ENCODE measurements at places on chromosomes 5 and 9.

GRCh38 chr5:148482697-148483462, 99.1 kb downstream of the FBXO38 start:
- DNase-seq: no peak

DNA sequence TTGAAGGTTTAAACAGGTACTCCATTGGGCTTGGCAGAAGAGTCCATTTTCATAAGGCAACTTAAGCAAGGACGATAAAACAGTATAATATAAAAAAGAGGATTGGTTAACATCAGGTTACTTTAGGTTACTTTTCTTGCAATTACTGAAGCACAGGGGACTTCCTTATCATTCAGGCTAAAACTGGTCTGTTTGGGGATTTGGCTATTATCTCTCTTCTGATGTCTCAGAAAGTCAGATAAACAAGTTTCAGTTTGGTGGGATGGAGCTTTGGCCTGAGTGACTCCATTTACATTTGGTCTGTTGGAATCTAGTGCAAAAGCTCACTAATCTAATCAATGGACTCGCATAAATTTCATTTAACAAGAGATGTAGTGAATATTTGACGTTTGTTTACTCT, 8.0 kb downstream of the GAPT start:
- no peak for DNase-seq

DNA sequence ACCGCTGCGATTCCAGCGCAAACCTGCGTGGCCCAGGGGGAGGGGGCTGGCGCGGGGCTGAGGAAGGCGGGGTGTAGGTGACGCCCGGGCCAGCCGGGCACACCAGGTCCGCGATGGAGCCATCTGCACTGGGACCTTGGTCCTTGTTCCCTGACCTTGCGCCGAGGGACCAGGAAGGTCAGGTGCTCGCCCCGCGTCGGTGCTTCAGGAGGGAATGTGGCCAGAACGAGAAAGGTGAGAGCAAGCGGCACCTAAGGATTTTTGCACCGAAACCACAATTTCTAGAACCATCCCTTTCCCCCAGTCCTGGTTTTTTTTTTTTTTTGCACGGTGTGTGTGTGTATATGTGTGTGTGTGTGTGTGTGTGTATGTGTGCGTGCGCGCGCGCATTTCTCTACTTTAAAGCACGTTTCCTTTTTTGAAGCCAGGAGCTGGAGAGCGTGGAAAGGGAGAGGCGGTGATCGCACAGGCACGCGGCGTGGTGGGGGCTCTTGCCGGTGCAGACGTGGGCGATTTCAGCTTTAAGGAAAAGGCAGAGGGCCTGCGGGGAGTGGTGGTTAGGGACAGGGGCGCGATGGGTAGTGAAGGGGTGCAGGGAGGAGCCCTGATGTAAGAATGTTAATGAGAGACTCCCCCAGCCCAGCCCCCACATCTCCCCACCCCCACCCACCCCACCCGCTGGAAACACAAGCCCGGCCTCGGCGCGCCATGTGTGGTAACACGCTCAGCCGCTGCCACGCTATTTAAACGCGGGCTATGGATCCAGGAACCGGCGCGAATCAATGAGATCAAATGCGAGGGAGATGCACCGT, at the start of gene NPR3:
Gene NPR3 (plus strand): TSS at position 772 of the 812 bp plus-strand sequence. CDS start 456 bp downstream, outside the sequence.
- no peak for DNase-seq

DNA sequence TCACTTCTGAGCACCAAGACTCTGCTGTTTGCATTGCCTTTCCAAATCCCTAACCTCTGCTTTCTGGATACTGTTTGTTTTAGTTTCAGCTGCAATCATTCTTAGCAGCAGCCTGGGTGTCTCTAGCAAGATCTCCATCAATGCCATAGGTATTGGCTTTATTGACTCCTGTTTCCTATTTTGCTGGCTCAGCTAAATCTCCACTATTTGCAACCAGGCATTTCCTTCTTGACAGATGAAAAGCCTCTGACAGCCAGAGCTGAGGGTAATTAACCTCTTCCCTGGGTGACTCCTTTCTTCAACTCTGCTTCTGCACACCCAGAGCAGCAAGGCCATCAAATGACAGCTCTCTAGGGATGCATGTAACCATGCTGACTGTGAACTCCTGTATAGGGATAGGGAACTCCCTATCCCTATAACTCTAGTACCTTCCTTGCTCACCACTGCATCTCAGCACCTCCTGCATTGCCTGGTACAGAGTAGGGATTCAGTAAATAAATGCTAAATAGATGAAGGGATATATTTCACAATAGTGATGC, 293.5 kb downstream of the TRIM32 start:
- no peak for DNase-seq

DNA sequence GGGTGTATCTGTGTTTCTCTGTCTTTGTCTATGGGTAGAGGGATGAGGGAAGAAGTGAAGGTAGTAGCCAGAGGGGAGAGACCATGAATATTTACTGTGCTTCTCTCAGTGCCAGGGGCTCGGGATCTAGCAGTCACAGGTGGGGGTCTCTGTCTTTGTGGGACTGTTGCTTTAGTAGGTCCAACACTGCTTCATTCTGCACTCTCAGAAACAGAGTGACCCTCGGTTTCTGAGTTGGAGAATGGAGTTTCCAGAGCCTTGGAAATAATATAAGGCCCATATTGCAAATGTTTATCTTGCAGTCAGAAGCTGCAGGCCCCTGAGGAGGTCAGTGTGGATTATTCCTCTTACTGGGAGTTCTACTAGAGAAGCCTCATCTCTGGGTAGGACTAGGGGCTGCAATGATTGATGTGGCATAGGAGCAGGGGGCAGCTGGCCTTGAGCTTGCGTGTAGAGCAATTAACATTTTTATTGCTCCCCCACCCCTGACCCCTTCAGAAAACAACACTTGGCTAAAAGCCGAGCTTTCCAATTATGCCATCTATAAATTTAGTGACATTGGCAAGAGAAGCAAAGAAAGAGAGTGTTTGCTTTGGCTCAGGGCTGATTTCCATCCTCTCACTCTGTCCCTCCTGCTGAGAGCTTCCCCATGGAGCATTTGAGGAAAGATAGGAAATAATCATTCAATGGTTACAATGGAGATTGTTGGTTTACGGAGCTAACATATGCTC, 55.0 kb upstream of the TRPC7 start:
- no peak for DNase-seq

DNA sequence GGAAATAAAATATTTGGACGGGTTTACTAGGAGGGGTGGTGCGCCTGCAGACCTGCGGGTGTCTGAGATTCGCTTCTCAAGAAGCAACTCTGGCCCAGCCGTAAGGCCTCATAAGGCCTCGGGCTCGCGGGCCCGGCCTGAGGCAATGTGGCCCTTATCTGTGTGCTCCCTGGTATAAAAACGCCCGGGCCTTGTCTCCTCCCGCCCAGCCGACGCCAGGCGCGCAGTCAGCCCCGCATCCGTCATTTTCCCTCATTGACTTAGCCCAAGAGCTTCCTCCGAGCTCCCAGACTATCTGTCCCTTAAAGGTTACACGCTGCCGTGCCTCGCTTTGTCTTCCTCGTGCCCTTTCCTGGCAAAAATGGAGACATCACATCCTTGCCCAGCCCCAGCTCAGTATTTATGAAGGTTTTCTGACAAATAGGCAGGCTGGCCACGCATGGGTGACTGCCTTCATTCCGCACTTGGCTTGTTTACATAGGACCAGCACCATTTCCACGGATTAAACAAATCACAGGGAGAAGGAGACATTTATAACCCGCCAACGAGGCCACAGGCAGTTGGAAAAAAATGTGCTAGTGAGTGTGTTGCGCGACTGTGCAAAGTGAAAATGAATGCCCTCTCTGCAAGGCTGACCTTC, 74.5 kb upstream of the TBCA start:
- no peak for DNase-seq

DNA sequence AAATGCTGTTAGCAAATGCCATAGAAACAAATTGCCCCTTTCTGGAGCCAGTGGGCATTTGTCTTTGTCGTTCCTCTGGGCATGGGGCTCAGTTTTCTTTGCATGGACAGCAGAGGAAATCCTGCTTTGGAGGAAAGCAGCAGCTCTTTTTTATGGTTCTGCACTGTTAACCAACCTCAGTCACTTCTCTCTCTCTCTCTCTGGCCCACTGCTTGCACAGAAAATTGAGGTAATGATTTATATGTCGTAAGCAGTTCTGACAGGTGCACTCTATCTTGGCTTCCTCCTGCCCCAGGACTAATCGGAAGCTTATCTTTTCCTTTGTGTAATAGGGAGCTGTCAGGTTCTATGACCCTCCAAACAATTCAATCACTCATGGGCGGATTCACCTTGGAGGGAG, 159.6 kb upstream of the GPR151 start:
- no peak for DNase-seq

GRCh38 chr9:83964973-83965349, 15.1 kb downstream of the HNRNPK start:
- DNase-seq: no peak

DNA sequence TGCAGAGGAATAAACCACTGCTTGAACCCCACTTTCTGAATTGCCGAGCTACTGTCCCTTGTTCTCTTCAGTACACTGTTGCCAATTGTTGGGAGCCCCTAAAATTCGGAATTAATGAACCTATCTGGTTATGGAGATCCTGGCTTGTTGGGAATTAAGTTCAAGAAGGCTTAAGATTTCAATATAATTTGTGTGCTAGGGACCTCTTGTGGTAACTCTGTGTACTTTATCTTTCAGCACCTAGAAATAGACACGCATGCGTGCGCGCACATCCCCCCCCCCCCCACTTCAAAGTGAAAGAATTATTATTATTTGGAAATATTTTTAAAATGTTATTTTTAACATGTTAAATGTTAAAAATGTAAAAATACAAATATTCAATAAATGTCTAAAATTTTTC, 53.3 kb upstream of the FAM169A start:
- DNase-seq: peak; percentile 18

DNA sequence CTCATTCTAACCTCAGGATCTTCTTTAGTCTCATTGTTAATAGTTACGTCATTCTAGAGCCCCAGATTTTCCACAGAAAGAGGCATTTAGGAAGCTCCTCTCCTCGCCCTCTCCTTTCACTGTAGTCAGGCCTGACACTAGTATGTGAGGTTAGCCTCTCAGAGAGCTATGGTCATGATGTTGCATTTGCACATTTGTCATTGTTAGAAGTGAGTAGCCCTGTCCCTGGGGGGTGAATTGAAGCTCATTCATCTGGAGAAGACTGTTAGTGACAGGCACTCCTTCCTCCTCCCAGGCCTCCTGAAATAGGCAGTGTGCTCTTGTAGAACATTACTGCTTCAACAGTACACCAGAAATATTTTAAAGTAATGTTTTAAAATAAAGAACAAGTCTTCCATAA, 26.6 kb upstream of the LRRTM2 start:
- no peak for DNase-seq

DNA sequence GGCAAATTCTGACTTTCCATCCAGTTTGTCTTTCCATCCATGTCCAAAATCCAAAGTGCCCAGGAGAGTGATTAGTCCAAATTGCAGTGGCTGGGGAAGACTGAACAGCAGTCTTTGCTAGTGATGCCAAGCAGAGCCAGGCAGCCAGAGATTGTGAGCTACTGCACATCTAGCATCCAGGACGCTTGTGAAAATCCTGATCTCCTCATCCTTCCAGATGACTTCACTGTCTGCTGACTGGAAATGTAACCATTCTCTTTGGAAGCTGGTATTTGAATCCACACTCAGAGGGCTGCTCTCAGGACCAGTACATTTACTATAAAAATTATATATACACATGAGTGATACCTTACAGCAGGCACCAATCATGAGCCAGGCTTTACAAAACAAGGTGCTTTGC, 49.6 kb downstream of the MACROH2A1 start:
- DNase-seq: no peak

DNA sequence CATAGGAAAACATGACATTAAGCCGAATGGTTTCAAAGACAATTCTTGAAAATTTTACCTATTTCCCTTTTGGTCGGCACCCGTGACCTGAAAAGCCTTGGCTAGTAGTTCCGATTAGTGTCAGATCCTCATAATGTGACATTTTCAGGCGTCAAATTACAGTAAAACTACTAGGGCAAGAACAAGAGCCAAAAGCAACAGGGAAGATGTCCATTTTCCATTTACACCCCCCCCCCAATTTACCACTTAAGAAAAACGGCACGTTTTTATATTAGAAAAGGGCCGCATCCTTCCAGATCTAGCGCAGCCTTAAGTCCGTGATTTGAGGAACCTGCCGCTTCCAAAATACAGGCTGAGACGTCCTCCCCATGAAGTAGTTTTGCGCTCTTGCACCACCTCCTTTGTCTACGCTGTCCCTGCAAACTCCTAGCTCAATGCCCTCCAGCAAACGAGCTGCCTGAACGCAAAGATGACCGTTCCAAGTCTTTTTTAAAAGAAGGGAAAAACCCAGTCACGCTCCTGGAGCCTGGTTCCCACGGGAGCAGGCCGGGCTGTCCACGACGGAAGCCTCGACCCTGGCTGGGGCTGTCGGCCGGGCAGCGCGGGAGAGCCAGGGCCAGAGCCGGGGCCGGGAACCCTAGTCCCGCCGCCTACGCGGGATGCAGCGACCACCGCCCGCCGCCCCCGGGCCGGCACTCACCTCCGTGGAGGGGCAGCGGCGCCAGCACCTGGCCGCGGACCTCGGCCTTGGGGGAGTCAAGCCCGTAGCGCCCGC, 616 bp downstream of the RNF130 start:
- no peak for DNase-seq

GRCh38 chr5:172834415-172835289, 601 bp downstream of the ERGIC1 start:
- DNase-seq: no peak

- no peak for DNase-seq
Observed at GRCh38 chr5:135878156-135878620, 17.5 kb downstream of the IL9 start.

- DNase-seq: no peak
Observed at GRCh38 chr5:53127107-53127506, 17.6 kb upstream of the MOCS2 start.

GRCh38 chr5:95102687-95103086, 182.2 kb downstream of the MCTP1 start:
- no peak for DNase-seq

DNA sequence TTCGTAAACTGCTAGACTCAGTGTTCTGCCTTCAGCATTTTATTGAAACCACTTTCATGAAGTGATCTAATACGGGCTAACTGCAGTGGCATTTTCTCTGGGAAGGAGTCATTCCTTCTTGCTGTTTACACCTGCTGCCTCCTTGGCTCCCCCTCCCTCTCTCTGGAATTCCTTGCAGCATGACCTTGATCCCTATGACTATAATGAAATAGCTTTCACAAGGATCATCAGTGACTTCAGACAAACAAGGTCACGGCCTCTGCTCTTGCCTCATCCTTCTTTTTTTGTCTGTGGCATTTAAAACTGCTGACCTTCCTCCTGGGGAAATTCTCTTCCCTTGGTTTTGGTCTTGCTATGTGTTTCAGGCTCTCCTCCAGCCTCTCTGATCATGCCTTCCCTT, 90.2 kb downstream of the ZNF462 start:
- peak; percentile 43 for DNase-seq

DNA sequence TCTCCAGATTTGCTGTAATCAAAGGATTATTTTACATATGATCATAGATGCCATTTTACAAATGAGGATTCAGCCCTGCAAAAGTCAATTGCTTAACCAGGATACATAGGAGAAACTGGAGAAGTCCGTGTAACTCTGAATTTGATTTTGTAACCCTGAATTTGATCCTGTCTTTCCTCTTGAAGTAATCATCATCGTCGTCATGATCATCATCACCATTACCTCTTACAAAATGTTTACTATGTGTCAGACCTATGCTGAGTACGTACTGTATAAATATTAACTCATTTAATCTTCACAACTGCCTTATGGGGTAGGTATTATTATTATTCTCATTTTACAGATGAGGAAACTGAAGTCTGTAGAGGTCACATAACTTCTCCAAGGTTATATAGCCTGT, 271.5 kb downstream of the DOCK8 start:
- no peak for DNase-seq
